Inflammatory macrophage treated with lipopolysaccharide for 4 hours (primary cell): ENCODE measurements at places on chromosomes 16 and 17.

DNA sequence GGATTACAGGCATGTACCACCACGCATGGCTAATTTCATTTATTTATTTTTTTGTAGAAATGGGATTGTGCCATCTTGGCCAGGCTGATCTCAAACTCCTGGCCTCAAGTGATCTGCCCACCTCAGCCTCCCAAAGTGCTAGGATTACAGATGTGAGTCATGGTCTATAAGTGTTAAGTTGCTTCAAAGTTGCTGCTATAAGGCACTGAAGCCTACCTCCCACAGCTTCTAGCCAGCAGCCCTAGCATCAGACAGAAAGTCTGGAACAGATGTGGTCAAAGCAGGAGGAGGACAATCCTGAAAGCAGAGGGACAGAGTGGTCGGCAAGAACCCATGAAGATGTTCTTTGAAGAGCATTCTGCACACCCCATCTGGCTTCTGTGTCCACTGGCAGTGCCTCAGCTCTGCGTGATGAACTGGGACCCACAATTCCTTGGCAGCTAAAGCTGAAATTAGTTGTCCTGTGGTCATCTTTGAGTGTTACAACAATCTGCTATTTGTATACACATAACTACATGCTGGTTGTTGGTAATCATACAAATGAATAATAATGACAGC lies 11.2 kb downstream of the MAP3K14 start:
- DNase-seq, result peak; percentile 59

DNA sequence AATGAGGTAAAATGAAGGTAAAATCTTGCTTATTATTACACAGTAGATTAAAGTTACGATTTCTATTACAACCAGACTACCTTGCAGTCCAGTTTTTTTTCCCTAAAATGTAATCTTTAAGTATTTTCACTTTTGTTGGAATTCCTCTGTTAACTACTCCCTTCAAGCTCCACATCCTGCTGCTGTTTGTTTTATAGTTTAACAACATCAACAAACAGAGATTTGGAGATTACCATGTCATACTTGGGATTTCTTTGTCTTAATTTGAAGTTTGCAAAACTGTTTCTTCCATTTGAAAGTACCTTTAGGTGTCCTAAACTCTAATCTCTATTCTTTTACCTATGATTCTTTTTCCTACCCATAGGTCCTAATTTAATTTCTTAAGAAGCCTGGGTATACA lies 83.3 kb downstream of the ABHD15 start:
- no peak for DNase-seq

GRCh38 chr17:5364156-5364555 lies 55.3 kb downstream of the NUP88 start:
- DNase-seq, result no peak

DNA sequence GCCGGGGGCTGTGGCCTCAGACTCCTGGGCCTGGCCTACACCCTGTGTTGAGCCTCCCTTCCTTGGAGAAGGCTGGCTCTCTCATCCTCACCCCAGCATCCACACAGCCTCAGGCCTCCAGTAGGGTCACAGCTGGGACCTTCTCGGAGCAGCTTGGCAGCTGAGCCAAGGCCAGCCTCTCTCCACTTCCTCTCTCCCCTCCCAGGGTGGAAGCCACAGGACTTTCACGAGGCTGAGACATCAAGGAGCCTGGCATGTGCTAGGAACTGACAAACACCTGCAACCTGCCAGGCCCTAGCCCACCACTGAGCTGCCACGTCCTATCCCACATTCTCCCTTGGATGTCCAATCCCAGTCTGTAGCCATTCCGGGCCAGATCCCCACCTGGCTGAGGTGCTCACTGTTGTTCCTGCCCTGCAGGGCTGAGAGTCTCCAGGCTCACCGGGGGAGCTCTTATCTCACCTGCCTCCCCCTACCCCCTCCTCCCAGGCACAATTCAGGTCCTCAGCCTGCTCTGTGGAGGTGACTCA lies 3.1 kb downstream of the MMP15 start:
- no peak for DNase-seq

DNA sequence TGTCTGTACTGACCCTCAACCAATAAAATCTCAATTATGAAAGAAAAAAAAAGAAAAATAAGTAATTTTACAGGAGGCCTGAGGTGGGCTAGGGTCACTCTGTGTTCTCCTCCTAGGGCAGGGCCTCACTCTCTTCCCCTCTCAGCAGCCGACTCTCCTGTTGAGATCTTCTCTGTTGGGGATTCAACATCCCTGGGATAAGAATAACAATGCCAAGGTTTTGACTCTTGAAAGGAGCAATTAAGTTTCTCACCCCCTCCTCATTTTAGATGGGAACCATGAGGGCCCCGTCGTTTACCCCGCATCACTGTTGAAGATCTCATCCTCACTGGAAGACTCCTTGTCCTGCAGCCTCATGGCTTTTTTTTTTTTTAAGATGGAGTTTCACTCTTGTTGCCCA lies 21.5 kb upstream of the BRCA1 start:
- no peak for DNase-seq

- no peak for DNase-seq
These were observed 5.9 kb upstream of the SSTR5 start for GRCh38 chr16:1066584-1067172.

DNA sequence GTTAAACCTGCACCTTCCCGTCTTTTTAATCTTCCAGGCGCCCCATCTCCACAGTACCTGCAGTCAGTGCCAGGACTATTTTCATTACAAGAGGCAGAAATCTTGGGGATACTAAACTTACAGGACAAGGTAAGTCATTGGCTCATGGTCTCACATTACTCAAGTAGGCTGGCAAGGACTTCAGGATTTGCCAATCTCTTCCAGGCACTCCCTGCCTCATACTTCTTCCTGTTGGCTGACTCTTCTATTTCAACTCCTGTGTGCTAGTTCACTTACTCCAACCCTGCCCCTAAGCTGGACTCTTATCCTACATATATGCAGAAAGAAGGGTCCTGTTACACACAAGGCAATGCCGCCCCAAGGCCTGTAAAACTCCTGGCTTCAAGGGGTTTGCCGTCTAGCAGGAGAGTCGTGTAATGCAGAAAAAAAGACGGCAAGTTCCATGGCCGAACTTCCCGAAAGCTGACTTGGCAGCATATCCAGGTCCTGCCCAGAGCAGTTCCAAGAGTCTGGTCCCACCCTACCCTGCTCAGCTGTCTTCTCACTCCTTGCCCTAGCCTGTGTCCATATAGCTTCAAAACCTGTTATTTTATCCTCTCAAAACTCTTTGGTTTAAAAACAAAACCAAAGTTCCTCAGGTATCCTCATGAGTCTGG lies 14.8 kb downstream of the ERN1 start:
- no peak for DNase-seq

DNA sequence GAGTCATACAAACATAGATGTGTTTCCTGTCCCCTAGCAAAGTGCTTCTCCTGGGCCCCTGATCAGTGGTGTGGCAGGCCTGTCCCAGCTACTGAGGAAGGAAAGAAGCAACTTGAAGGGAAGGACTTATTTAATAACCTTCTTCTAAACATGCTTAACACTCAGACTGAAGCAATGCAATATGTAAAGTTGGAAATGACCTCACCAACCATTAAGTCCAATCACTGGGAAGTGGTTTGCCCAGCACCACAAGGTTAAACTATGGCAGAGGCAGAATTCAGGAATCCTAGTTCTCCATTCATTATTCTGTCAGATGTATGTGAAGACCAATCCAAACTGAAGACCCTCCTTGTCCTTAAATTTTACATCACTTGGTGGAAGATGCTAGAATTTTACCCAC lies 39.1 kb downstream of the CENPV start:
- peak; percentile 3 for DNase-seq

DNA sequence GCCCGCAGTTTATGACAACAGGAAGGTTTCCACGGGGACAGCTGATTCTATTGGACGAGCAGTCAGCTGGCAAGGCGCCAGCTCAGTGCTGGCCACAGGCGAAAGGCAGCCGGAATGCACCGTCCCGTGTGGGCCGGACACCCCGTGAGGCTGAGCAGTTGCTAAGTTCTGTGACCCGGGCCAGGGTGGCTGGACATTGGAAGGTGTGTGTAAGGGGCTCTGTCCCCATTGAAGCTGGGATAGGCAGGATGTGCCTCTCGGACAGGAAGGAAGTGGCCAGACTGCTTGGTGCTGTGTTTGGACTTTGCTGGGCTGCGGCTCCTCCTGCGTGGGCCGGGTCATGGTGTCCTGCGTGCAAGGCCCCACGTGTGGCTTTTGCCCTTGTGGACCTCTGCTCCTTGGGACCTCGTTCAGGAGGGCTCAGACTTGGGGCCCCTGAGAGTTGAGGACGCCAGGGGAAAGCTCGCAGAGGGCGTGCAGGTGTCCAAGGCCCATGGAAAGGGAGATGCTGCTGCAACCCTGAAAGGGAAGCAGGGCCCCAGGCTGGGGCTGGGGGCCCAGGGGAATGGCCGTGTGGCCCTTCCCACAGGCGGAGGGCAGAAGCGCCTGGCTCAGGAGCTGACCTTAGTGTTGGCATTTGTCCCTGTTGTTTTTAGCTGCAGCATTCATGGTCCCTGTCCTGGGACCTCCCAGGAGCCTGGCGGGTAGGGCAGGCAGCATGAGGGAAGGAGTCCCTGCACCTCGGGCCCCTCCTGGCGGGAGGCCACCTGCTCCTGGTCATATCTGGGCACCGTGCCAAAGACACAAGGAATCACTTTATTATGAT lies 10.0 kb downstream of the BAIAP2 start:
- DNase-seq, result no peak

DNA sequence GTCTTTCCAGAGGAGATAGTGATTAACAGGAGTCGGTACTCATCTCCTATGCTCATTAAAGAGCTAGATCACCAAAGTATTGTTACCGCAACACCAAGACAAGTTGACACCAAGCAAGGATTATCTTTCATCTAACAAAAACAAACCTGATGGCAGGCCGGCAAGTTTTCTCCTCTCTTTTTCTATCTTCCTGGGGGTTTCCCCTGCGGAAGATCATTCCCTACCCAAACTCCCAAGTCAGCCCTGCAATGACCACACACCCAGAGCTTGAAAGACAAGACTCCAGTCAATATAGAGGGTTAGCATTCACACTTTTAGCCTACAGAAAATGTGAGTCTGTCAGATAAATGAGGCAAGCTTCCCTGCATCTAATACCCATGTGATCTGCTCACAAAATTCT lies 312.1 kb downstream of the SOX9 start:
- DNase-seq, result no peak

DNA sequence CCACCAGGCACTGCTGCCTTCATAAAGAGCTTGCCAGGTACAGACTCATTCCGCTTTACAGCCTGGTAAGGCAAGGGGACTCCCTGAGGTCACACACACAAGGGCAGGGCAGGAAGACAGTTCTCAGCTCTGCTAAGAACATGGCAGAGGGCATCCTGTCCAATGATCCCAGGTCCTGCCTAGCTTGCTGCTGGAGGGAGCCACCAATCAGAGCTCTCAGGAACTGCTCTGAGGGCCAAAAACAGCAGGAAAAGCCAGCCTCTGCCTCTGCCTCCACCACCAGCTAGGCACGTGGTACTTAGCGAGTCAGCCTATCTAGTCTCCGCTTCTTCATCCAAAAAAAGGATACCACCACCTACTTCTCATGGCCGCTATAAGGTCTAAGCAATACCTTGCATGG lies 66.1 kb downstream of the GTF3C1 start:
- DNase-seq, result no peak

- no peak for DNase-seq
These were observed 41.4 kb downstream of the VPS53 start for GRCh38 chr17:673200-673681.

GRCh38 chr16:85839681-85840240 lies 40.3 kb downstream of the COX4I1 start:
- DNase-seq, result no peak

DNA sequence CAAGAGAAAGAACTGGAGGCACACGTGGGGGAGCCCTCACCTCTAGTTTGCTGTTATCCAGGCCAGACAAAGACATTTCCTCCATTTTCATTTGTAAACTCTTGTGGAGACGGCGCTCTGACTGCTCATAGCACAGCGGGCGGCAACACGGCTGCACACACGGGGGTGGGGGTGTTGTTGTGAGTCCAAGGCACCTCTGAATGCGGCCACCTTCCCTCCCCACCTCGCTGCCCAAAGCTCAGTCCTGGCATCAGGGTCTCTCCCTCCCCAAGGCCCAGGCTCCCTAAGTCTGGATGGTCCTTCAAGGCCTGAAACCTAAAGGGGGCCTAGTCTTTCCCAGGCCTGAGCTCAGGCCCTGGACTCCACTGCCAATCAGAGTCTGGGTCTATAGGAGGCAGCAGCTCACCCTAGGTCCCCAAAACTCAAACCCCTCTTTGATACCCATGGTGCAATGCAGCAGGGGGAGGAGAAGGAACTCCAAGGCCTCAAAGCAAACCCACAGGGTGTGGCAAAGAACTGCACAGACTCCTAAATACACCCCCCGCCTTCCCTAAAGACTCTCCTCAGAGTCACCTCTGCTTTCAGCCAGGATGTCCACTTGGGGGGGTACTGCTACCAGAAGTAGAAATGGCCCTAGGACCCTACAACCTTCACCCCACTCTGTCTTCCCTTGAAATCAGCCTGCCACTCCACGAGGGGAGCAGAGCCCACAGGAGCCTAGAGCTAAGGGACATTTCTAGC lies 1.5 kb downstream of the ATXN7L3 start:
- peak; percentile 70 for DNase-seq

GRCh38 chr17:57979076-57979475 lies 9.0 kb downstream of the VEZF1 start:
- DNase-seq, result no peak

GRCh38 chr17:79220713-79221291 lies 146.2 kb downstream of the ENGASE start:
- no peak for DNase-seq

DNA sequence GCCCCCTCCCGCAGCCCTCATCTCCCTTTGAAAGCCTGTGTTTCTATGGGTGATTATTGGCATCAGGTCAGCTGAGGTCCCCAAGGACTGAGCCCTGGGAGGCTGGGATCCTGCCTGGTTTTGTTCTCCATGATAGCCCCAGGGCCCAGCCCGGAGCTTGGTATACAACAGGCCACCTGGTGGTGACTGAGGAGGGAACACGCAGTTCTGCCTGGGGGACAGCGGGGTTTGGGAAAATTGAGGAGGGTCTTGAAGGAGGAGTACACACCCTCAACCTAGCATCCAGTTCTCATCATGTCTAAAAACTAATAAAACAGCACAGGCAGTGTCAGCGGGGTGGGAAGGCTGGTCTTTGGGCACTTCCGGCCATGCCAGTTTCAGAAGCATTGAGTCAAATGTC lies 335.1 kb downstream of the CPPED1 start:
- no peak for DNase-seq

- DNase-seq, result no peak
These were observed 22.5 kb upstream of the SLC35B1 start for GRCh38 chr17:49730078-49730784.

- DNase-seq, result no peak
These were observed 3.9 kb upstream of the CCL2 start for GRCh38 chr17:34251186-34251585.

DNA sequence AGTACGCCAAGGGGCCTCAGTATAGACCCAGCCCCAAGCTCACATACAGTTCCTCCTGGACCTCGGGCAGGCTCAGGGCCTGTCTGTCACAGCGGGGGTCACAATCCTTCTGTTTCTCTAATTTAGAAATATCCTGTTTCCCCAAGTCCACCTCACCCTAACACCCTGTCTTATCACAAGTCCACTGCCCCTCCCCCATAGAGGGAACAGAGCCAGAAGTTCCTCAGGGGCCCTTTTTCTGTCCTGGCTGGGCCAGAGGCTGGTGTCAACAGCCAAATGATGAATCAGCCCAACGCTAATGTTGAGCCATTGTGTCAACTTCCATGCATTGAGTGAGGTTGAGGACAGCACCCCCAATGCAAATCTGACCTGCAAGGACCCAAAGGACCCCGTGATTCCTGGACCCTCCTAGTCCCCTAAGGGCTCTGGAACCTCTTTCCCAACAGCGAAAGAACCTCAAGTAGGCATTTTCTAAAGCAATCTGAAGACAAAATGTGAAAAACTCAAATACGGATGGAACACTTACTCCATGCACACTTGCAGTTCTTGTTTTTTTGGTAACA lies 58.6 kb downstream of the PECAM1 start:
- peak; percentile 85 for DNase-seq
